Naive thymus-derived CD8-positive, alpha-beta T cell (primary cell): ENCODE measurements at places on chromosomes 2 and 18. TPM values are rescaled to one million over a fixed set of nuclear protein-coding genes. Genes with fewer than 3 reads are reported as not detected.

Gene ABCB11
- polyA plus RNA-seq: not detected

GRCh38 chr2:101509499-101510284 lies 34.8 kb upstream of the RFX8 start:
- DNase-seq: no peak

- no peak for DNase-seq
These were observed 52.2 kb upstream of the KCNH7 start for GRCh38 chr2:162890690-162891311.

DNA sequence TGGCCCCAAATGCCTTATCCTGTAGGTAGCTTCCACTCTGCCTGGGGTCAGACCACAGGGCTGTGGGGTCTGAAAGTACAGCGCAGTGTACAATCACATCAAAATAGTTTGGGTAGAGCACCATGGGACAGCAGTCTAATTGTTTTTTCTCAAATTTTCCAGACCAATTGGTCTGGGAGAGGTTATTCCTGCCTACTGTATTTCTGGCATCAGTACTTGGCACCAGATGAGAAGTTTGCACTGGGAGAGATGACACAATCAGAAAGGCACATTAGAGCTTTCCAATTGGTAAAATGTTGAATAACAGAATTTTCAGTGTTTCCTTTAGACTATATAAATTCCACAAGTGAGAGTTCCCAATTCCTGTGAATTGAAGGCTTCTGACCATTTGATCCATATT lies 30.9 kb upstream of the LRRTM1 start:
- no peak for DNase-seq

Gene PLA2R1
- polyA plus RNA-seq: not detected

DNA sequence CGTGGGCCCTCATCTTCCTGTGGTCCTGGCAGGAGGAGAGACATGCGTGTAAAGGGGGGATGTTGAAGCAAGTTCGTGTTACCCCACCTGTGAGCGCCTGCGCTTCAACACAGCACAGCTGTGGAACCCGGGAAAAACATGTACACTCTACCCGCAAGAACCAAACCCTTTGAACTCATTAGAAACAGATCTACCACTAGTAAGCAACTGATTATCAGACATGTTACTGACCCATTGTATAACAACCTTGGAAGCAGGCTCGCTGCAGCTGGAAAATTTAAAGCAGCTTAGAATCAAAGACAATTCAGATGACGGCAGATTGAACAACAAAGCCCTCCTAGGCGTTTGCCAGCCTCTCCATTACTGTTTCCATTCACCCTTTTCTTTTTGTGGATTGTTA lies 771.7 kb upstream of the SALL3 start:
- no peak for DNase-seq

DNA sequence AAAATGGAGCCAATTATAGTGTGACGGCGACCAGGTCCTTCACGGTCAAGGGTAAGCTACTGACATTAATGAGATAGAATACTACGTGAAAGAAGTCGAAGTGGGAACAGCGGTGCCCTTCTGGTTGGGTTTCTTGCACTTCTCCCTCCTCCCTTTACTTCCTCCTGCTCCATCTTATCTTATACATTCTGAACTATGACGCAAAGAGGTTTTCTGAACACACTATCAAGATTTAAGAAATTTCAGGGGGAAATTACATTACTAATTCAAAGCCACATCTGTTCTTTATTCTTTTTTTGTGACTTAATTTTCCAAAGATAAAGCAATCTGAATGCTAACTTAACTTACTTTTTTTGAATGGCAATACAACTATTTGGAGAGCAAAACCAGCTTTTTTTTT lies 14.8 kb upstream of the IL18R1 start:
- DNase-seq: no peak

GRCh38 chr2:134405611-134406081 lies 151.8 kb downstream of the MGAT5 start:
- DNase-seq: no peak

DNA sequence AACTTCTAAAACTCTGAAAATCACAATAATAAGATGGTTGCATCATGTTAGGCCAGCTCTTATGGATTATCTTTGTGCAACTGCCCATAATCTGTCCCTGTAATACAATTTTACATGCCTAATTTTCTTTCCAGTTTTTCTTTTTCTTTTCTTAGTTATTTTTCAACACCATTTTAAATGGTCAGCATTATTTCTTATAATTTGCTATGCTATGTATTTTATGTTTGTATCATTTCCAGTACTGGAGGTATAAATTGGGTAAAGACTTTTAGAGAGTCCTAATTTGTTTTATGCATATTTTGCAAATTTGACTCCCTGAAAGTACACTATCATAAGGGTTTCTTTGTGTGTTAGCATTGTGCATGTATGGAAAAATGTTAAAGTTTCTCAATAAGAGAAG lies 333.0 kb downstream of the CCDC178 start:
- no peak for DNase-seq

Gene ERFE
- polyA plus RNA-seq: not detected

GRCh38 chr18:1232867-1233266 lies 328.2 kb downstream of the ADCYAP1 start:
- DNase-seq: no peak

Gene COL4A3
- not detected for polyA plus RNA-seq

DNA sequence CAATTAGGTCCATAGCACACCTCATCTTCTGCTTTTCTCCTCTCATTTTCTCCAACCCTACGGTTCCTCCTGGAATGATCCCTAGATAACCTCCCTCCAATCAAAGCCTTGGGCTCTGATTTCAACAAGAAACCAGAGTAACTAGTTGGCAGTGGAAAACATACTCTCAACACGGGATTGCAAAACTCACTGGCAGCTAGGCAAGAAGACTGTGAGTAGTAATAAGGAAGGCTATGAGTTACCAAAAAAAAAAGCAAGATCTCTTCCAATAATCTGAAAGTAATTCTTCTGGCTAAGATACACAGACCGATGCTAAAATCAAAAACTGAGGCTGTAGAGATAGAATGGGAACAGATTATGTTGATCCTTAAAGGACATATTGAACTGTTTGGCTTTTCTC lies 28.4 kb upstream of the CCDC102B start:
- no peak for DNase-seq

- no peak for DNase-seq
These were observed 14.9 kb upstream of the LCT start for GRCh38 chr2:135851858-135852257.

Gene CYS1
- not detected for polyA plus RNA-seq

Gene ZDBF2
- 2.7 TPM for polyA plus RNA-seq

- DNase-seq: no peak
These were observed 58.9 kb upstream of the STON1 start for GRCh38 chr2:48471048-48471474.

- DNase-seq: no peak
These were observed 219.2 kb downstream of the MTX2 start for GRCh38 chr2:176488431-176488830.

DNA sequence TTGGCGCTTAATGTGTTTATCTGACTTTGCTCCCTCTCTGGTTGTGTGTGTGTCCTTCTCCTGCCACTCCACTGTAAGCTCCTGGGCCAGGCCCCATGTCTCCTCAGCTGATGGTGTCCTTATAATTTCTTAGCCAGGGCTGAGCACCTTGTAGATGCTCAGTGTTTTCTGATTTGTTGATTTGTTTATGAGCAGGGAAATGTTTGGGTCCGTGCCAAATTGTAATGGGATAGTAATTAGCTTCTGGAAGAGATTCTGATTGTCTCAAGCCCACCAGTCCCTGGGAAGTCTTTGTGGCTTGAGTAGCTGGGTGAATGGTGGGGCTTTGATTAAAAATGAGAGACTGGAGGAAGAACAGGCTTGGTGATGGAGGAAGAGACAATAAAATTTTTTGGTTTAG lies 270.5 kb downstream of the MYCN start:
- DNase-seq: no peak

Gene SERPINB10
- not detected for polyA plus RNA-seq

DNA sequence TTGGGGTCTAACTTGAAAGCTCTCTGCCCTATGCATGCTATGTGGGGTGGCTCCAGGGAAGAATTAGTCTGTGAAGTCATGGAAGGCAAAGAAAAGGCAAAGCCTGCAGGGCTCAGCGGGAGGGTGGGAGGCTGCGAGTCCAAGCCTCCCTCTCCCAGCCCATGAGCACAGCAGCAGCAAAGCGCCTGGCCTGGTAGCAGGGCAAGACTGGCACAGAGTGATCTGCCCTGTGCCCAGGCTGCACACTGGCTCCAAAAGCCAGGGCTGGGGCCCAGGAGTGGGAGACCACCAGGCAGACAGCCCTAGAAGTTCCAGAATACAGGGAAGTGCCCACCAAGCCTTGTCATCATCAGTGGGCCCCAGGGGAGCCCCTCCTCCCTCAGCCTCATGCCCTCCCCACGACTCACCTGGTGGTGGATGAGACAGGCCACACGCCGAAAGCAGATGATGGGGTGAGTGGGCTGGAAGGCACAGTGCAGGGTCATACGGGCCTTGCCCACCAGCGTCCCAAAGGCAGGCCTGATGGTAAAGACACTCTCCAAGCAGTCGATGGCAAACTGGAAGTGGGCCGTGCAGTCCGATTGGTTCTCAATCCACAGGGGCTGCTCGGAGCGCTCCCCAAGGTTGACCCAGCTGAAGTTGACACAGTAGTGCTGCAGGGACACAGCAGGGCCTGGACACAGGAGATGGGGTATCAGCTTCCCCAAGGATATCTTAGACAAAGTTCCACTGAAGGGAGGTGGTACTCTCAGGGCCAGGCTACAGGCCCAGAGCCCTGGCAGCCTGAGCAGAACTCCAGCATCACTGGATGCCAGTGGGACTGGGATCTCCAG lies 12.1 kb downstream of the CFAP65 start:
- DNase-seq: no peak

Gene NR4A2
- 4.8 TPM for polyA plus RNA-seq

- no peak for DNase-seq
These were observed 52.7 kb downstream of the MAP2 start for GRCh38 chr2:209476367-209477208.

DNA sequence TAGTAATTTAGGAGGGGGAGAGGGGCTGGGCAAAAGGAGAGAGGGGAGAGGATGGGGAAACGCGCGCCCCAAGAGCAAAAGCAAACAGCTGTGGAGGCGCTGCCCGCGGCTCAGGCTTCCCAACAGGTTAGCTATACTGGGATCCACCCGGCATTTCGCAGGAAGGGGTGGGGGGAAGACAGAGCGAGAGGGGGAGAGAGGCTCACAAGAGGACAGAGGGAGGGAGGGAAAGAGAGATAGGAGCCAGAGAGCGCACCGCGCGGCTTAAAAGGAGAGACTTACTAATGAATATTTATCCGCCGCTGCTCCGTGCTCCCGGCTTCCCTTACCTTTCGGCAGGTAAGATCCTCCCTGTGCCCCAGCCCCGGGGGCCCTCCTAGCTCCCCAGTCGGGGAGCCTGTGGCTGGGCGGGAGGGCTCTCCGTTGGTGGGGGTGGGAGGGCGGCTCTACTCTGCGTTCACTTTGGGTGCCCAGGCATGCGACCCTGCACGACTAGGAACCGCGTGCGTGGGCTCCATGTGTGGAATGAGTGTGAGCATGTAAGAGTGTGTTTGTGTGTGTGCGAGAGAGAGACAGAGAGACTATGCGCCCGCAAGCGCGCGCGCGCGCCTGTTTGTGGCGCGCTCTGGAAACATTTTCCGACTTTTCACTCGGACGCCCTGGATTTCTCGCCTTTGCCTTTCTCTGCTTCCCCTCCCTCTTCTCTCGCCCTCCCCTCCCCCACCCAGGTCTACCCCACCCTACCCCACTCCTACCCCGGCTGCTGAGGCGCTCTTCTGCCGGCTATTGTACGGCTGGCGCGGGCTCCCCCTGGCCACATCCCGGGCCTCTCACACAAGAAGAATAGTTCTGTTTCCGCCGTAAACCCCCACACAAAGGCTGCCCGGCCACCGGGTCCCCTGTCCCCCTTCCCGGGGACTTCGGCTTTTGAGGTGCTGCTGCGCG lies 7.2 kb upstream of the SIX3 start:
- no peak for DNase-seq

GRCh38 chr2:97969081-97970067 lies 26.4 kb downstream of the TMEM131 start:
- DNase-seq: no peak

Gene PLCL1
- polyA plus RNA-seq: 4.8 TPM

DNA sequence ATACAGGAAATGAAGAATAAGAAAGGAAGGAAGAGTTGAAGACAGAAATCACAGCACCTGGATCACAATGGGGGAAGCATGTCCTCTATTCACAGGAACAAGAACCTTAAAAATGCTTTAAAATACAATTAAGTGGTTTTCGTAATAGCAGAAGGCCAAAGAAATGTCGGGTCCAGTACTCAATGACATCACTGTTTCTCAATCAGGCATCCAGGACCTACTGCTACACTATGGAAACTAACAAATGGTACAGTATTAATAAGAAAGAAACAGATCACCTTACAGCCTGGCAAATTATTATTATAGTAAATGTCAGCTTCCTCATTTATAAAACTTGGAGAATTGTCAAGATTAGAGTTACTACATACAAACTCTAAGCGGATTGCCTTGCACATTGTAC lies 15.8 kb downstream of the HNRNPLL start:
- no peak for DNase-seq

DNA sequence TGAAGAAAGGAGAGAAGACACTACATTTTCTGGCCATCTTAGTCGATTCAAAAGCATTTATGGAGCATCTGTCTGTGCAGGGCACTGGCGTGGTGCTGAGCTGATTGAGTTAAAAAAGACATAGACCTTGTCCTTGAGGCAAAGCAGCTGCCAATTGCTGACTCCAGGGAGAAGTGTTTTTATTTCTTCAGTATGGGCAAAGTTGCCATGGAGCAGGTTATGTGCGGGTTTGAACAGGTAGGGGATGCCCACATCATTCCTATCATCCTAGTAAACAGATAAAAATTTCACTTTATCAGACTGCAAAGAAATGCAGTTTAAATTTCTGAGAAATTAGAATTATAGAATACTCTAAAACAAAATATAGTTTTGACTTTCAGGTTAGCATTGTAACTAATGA lies 125.8 kb downstream of the NUP35 start:
- no peak for DNase-seq

GRCh38 chr2:192500550-192501200 lies 305.9 kb upstream of the TMEFF2 start:
- no peak for DNase-seq

- DNase-seq: no peak
These were observed 235.4 kb downstream of the NDUFA10 start for GRCh38 chr2:239789711-239790110.

DNA sequence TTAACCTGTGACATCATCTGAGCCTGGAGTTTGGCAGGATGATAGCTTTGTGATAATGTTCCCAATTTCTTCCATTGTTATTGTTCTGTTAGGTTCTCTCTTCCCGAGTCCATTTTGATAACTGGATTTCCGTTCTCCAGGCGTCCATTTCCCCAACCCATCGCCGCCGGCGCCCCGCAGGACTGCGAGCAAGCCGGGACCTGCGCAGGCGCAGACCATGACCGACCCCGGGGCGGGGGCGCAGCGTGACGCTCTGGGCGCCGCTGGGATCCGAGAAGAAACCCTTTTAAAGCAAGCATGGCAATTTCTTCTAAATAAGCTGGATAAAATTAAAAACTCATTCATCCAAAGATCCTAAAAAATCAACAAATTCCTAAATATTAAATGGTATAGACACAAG lies at the start of gene SLC25A52:
TSS of gene SLC25A52 (minus strand) at position 186 of the 400 bp plus-strand sequence. CDS start 219 bp downstream, outside the sequence.
- DNase-seq: no peak

- DNase-seq: no peak
These were observed 51.2 kb downstream of the SLC14A2 start for GRCh38 chr18:45666520-45666919.

Gene SPEG
- polyA plus RNA-seq: 2.7 TPM
